ENCODE measurements at places on chromosomes 1 and 21.

DNA sequence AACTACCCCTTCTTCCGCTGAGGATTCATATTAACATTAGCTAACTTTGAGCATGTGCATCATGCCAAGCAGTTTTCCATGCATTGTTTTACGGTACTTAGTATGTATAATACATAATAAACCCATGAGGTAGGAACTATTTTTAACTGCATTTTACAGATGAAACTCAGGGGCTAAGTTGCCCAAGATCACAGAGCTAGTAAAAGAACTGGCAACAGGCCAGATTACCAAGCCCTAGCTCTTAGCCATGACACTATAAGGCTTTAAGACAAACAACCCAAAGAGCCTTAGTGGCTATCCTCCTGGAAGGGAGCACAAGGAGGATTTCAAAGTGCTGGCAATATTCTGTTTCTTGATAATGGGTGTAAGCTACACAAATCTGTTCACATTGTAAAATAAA, 6.1 kb downstream of the AK2 start:
- no peak for DNase-seq

DNA sequence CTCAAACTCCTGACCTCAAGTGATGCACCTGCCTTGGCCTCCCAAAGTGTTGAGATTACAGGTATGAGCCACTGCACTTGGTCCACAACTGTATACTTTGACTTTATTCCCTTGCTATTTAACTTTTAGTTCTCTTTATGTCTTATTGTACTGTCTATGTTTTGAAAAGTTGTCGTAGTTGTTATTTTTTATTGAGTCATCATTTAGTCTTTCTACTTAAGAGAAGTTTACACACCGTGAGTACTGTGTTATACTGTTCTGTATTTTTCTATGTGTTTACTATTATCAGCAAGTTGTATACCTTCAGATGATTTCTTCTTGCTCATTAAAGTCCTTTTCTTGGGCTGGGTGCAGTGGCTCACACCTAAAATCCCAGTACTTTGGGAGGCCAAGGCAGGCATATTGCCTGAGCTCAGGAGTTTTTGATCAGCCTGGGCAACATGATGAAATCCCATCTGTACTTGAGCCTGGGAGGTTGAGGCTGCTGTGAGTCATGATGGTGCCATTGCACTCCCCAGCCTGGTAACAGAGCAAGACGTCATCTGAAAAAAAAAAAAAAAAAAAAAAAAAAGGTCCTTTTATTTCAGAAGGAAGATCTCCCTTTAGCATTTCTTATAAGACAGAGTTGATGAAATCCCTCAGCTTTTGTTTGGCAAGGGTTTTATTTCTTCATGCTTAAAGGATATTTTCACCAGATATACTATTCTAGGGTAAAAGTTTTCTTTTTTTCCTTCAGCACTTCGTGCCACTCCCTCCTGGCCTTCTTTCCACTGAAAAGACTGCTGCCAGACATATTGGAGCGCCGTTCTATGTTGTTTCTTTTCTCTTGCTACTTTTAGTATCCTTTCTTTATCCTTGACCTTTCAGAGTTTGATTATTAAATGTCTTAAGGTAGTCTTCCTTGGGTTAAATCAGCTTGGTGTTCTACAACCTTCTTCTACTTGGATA, 47.6 kb downstream of the TNFSF18 start:
- no peak for DNase-seq

- no peak for DNase-seq
Measured at GRCh38 chr1:58156124-58156468, 390.4 kb downstream of the OMA1 start.

DNA sequence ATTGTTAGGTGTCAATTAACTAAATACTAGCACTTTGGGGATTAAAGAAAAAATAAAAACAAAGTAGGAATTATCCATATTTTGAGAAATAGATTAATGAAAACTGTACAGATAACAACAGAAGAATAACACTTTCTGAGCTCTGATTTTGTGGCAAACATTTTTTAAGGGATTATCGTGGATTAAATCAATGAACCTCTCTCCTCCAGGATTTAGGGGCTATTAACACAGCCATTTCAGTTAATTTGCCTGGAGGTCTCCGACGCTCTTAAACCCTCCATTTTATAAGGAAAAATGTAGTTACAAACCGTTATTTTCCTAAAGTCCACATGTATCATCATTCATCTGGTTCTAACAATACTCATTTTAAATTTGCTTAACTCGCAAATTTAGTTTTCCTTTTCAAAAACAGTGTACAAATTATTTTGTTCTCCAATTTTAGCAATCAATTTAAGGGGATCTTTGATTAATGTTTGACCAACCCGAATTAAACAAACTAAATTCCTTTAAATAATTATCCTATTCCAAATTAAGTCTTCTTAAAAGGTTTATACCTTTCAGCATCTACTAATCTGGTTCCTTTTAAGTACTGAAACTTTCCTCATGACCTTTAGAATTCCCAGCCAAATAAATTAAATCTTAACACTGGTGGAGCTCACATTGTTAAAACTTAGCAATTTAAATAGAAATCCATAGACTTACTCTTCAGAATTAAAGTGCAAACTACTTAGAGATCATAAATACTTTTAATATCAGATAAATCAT, 30.7 kb upstream of the RNF187 start:
- no peak for DNase-seq

GRCh38 chr1:208233978-208234377, 10.2 kb downstream of the PLXNA2 start:
- no peak for DNase-seq

GRCh38 chr1:236052232-236052993, 12.5 kb downstream of the NID1 start:
- DNase-seq = no peak

DNA sequence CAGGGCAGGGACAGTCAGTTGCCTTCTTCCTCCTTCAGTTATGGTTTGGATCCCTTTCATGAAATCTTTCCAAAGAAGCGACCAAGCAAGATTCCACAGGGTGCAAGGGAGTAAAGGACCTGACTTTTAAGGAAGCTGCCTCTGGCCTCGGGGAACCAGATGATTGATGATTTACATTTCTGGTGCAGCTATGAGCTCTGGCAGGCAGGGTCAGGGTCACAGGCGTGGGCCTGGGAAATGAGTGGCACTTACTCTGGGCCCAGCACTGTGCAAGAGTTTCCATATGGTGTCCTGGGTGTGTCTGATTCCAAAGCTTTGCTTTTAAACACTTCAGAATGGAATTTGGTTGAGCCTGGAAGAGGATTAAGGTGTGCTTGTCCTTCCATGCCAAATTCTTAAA, 7.2 kb upstream of the CRABP2 start:
- DNase-seq = no peak

DNA sequence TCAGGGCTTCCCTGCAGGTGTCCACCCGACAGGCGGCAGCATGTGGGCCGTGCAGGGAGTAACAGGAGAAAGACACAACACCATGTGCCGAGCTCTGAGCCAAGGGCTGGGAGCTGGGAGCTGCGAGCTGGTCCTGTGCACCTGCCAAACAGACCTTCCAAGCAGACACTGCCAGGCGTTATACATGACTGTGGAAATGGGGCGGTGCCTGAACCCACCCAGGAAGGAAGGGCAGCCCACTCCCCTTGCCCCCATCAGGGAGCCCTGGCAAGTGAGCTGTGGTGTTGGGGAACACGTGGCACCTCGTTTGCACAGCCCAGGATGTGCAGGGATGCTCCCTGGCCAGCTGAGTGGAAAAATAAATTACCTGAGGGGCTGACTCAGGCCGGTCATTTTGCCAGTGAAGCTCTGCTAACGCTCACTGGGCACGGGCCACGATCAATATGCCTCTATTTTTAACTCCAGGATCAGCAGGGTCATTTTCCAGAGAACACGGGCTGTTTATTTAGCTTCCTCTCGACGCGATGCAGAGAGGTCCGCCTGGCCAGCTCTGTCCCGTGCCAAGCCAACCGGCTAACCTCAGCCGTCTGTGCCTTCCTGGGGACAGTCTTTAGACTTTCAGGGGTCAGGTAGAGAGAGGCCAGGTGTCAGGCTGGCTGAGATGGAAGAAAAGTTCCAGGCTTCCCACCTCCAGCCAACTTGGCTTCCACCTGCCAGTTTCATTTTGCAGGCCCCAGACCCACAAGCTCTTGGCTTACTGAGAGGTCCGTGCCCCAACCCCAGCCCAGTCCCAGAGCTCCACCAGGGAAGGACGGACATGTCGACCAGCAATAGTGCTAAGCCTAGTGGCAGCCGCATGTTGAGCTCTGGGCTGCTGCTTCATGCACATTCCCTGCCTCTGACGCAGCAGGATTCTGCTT, 196.7 kb upstream of the VAMP3 start:
- DNase-seq = no peak

DNA sequence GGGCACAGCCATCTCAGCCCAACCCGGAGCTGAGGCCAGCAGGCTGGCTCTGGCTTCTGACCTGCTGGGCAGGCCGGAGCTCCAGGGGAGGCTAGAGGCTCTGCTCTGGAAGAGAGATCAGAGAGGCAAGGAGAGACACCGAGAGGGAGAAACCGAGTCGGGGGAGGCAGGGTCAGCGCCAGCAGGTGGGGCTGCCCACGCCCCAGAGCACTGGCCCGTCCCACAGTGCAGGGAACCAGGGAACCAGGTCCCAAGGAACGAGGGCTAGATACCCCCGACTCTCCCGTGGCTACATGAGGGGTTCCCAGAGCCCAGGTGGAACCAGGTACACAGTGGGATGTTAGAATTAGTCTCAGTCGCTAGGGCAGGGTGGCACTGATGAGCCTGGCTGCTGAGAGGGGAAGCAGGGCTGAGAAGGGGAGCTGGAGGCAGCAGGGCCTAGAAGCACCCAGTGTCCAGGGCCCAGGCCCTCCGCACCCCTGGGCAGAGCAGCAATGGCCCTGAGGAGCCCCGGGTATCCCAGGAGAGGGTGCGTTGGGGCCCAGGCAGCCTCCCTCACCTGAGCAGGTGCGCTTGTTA, 2.1 kb downstream of the MASP2 start:
- no peak for DNase-seq

GRCh38 chr1:58469476-58469875, 77.0 kb downstream of the OMA1 start:
- no peak for DNase-seq

- no peak for DNase-seq
Measured at GRCh38 chr1:224696891-224697765, 81.0 kb downstream of the CNIH3 start.

DNA sequence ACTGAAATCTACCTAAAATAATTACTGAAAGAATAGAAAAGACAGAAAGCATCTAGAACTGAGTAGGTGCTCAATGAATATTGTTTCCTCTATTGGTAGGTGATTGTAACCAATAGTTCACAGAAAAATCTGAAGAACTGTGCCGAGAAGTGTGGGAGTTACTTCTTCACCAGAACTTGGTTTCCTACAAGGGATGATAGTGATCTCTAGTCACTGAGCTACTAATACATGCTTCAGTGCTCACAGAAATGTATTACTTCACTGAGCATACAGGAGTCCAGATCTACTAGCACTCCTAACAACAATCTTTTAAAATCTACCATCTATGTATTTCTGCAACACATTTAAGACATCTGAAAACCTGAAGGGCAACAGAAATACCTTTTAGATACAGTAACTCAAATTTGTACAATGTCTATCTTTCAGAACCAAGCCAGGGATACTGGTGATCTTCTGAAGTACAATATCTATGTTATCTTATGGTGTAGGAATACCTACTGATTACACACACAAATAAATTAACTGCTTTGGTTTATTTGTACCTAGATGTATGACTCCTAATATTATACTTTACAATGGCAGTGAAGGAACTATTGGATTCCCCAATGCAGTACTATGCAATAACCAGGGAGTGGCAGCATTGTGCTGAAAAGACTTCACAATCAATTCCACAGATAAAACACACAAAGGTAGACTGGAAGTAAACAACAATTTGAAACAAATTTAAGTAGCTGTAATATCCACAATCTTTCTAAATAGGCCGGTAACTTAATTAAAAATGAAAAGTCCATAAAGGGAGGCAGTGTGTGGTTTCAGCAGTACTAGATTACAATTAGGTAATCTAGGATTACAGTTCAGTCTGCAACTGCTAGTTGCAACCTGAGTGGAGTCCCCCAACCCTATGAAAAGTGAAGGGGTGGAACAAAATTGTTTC, 243.0 kb downstream of the SLC45A1 start:
- peak; percentile 19 for DNase-seq

GRCh38 chr21:26136671-26137070, 33.9 kb downstream of the APP start:
- no peak for DNase-seq

DNA sequence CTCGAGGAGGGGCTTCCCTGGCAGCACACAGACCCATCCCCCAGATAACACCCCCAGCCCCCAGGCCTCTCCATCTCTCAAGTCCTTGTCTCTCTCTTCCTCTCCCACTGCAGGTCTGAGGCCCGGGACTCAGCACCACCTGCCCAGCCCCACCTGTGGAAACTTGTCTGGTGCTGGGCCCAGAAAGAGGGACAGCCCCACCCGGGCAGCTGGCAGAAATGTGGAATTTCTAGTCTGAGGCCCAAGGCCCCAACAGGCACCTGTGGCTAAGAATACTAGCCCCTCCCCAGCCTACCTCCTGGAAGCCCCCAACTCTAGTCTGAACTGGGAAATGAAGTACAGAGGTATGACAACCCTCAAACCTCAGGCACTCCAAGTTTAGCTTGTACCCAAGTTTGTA, 15.4 kb downstream of the TTC39A start:
- DNase-seq = no peak

- no peak for DNase-seq
Measured at GRCh38 chr1:232127190-232127589, 500.6 kb downstream of the DISC1 start.

- DNase-seq = peak; percentile 21
Measured at GRCh38 chr1:40313329-40313957, 3.6 kb downstream of the COL9A2 start.

GRCh38 chr1:119367432-119368124, 1.0 kb upstream of the HAO2 start:
- DNase-seq = no peak

GRCh38 chr1:212737559-212737958, 37.9 kb upstream of the BATF3 start:
- no peak for DNase-seq

DNA sequence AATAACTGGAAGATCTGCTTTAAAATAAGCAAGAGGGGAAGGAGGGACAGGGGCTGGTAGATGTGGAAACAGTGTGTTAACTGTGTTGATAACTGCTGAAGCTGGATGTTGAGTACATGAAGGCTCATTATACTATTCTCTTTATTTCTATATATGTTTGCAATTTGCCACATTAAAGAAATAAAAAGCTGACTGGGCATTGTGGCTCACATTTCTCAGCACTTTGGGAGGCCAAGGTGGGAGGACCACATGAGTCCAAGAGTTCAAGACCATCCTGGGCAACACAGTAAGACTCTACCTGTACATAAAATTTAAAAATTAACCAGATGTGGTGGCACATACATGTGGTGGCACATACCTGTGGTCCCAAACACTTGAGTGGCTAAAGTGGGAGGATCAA, 6.7 kb downstream of the ASH1L start:
- DNase-seq = no peak
